Heart left ventricle (tissue), 16 donors: ENCODE measurements at places on chromosomes 16 and 17. TPM values are rescaled to one million over a fixed set of nuclear protein-coding genes. Genes with fewer than 3 reads are reported as not detected.

GRCh38 chr17:42682722-42683403, 532 bp downstream of the CNTNAP1 start:
- peak; percentile 74 for DNase-seq

DNA sequence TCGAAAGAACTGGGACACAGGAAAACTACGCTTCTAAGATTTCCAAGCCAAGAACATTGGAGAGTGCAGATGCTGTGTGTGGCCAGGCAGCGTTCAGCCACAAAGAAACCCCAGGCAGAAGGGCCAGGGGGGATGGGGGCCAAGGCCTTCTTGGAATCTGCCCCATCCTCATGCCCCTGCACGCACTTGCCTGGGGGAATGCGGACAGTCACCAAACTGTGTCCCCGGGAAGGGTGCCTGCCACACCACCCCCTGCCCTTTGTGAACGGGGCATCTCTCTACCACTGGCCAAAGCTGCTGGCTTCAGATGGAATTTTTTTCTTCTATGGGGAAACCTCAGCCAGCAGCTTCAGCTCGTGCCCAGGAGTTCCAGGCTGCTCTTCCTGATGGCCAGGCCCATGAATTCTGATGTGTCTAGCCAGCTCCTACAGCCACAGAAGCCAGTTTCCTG, 32.0 kb upstream of the DNAH17 start:
- no peak for DNase-seq

GRCh38 chr17:807523-808294, 25.6 kb downstream of the MRM3 start:
- DNase-seq = no peak

GRCh38 chr16:17397499-17397891, 73.3 kb downstream of the XYLT1 start:
- no peak for DNase-seq

- no peak for DNase-seq
Observed at GRCh38 chr17:16442141-16442540, 26.8 kb downstream of the TRPV2 start.

DNA sequence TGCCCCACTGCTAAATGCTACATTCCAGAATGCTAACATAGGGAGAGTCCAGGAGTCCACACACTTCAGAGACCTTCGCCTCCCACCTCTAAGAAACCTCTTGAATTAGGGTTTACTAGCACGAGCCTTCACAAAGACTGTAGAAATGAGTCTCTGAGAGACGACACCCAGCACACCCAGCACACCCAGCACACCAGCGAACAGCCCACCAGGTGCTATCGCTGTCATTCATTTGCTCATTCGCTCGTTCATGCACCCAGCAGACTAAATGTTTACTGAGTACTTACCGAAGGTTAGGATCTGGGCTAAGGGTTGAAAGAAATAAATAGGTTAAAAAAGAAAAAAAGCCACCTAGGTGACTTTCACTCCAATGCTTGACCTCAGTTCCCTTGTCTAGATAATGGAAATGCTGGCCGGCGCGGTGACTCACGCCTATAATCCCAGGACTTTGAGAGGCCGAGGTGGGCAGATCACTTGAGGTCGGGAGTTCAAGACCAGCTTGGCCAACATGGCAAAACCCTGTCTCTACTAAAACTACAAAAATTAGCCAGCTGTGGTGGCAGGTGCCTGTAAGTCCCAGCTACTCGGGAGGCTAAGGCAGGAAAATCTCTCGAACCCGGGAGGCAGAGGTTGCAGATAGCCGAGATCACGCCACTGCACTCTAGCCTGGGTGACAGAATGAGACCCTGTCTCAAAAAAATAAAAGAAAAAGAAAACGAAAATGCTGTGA, 100.8 kb downstream of the ADCY9 start:
- no peak for DNase-seq

DNA sequence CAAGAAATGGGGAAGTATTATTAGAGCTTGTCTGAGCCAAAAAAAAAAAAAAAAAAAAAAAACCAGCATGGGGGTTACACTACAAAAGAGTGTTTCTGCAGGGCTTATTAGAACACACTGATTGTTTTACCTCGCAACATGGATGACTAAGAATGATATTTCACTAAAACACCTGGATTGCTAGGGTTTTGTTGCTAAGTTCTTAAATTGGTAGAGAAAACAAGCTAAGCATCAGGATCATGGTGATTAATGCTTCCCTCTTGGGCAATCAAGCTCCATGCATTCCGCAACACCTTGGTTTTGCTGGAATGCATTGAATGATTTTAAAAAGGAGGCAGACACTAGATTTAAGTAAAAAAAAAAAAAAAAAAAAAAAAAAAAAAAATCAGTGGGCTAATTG, 931.4 kb upstream of the CDH8 start:
- no peak for DNase-seq

DNA sequence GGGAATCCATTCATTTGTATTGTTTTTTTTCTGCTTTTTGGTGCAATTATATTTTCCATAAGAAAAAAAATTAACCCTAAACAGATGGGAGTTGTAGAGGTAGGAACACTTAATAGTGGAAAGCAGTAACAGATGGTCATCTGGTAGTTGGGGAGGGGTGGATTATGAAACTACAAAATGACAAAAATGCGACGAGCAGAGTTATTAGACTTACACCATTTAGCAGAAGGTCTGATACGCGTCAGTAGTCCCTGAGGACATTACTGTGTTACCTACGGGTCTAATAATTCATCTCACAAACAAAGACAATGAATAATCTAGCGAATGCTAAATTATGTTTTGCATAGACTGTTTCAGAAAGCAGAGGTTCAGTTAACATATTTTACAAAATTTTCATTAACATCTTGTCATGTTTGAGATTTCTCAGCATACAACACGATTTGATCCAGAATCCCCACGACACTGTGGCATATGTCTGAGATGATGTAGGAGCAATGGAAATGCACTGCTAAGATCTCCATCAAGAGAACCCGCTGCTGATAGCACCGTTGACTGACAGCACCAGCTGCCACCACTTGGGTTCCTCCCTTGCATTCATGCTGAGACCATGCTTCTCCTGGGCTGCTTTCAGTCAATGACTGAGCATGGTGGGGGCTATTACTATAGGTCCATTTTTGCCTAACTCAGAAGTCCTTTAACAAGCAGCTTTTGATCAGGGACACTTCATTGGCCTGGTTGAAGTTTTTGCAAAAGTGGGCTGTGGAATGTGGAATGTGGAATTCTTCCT, 182.2 kb upstream of the CPHXL start:
- DNase-seq = no peak

GRCh38 chr17:74605361-74605760, 13.3 kb upstream of the CD300LD start:
- no peak for DNase-seq

Gene SSTR5
- 14.5 TPM for total RNA-seq

Gene MRPL38
- 54.8 TPM for total RNA-seq

Gene C16orf74
- total RNA-seq = 2.3 TPM

Gene KCTD19
- total RNA-seq = not detected

Gene DLX4
- not detected for total RNA-seq
